ENCODE measurements at places on chromosomes 2 and 18.

- no peak for DNase-seq
Measured at GRCh38 chr2:27701676-27702075, 38.0 kb downstream of the SLC4A1AP start.

DNA sequence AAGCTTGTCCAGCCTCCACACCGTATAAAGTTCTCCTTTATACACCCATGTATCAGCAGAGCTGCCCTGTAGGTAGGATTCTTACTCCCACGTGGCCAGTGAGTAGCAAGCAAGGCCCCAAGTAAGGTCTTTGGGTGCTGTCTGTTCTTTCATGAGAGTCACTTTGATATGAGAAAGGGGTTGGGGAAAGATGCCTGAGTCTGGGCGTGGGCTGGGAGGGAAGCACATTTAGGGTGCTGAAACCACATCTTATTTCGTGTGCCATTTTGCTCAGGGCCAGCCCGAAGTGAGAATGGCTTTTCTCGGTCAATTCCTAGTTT, 436 bp upstream of the ITPRIPL1 start:
- no peak for DNase-seq

GRCh38 chr2:26971911-26972786, 1.7 kb downstream of the MAPRE3 start:
- no peak for DNase-seq

- no peak for DNase-seq
Measured at GRCh38 chr18:60984510-60984909, 348.7 kb upstream of the CDH20 start.

- DNase-seq = no peak
Measured at GRCh38 chr2:145095641-145096435, 575.9 kb upstream of the ZEB2 start.

DNA sequence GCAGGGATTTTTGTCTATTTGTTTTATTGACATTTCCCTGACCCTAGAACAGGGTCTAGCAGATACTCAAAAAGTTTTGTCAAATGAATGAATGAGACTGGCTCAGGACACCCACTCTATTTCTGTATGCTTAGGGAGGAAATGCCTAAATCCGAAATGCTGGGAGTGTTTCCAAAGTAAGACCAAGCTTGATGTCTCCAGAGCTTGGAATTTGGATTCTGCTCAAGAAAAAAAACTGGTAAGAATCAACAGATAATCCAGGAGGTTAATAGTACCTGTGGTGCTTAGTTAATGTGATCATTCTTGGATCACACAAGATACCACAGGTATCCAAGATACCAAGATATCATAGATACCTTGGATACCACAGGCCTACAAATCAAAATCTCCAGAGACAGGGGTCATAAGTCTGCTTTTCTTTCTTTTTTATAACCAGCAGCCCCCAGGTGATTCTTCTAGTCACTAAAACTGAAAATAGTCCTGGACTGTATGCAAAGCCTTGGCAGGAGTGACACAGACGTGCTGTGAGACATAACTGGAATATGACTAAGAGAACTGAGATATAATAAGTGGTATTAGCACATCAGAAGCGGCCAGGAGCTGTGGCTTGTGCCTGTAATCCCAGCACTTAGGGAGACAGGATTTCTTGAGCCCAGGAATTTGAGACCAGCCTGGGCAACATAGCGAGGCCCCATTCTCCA, 39.9 kb upstream of the SP3 start:
- DNase-seq = no peak

GRCh38 chr18:36688020-36688965, 140.5 kb downstream of the TPGS2 start:
- no peak for DNase-seq

- DNase-seq = no peak
Measured at GRCh38 chr18:75076286-75076685, 132.7 kb downstream of the PTGR3 start.

- DNase-seq = no peak
Measured at GRCh38 chr2:198440833-198441232, 636.4 kb downstream of the PLCL1 start.

- DNase-seq = no peak
Measured at GRCh38 chr2:69957965-69958364, 3.5 kb downstream of the ASPRV1 start.

- DNase-seq = no peak
Measured at GRCh38 chr2:3876685-3877084, 173.3 kb downstream of the DCDC2C start.

- DNase-seq = no peak
Measured at GRCh38 chr2:77479395-77479794, 42.8 kb downstream of the LRRTM4 start.

- DNase-seq = no peak
Measured at GRCh38 chr2:40507432-40507831, 55.5 kb upstream of the SLC8A1 start.

DNA sequence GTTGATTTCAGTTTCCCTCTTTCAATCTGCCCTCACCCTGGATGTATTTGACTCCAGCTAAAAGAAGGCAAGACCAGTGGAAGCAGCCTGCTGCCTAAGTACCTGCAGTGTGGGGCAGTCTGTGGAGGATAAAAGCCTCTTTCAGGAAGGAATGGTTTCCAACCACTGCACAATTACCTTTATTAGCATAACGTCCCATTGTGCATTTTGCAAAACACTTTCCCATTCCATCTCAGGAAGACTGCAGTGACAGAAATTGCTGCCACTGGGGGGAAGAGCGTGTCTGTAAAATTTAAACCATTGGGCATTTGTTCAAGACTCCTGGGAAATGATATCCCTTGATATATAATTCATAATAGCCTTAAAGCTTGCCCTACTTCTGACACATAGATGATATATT, 26.2 kb downstream of the CYRIA start:
- DNase-seq = no peak

DNA sequence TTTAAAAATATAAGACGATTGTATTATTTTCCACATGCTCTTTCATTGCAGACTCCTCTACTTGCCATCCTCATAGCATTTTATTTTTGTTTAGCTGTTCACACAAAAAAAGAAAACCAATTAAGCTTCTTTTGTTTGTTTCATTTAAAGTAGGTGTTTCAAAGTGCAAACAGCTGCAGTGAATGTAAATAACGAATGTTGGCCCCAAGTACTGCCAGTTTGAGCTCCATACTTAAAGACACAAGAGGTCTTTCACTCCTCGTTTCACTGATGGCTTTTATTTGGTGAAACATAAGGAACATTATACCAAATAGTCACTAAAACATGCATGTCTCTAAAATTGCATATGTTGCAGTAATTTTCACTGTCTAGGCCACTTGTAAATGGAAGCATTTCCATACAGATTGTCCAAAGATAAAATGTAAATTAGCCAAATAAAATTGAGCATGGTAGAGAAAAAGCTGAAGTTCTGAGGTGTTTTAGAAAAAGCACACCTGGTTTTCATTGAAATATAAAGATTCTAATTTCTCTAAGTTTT, 253.4 kb downstream of the TMX3 start:
- DNase-seq = no peak

Data from CD4-positive, alpha-beta T cell treated with Interleukin-4 for 1 hour (primary cell).